ENCODE measurements at places on chromosomes 11 and 22.

DNA sequence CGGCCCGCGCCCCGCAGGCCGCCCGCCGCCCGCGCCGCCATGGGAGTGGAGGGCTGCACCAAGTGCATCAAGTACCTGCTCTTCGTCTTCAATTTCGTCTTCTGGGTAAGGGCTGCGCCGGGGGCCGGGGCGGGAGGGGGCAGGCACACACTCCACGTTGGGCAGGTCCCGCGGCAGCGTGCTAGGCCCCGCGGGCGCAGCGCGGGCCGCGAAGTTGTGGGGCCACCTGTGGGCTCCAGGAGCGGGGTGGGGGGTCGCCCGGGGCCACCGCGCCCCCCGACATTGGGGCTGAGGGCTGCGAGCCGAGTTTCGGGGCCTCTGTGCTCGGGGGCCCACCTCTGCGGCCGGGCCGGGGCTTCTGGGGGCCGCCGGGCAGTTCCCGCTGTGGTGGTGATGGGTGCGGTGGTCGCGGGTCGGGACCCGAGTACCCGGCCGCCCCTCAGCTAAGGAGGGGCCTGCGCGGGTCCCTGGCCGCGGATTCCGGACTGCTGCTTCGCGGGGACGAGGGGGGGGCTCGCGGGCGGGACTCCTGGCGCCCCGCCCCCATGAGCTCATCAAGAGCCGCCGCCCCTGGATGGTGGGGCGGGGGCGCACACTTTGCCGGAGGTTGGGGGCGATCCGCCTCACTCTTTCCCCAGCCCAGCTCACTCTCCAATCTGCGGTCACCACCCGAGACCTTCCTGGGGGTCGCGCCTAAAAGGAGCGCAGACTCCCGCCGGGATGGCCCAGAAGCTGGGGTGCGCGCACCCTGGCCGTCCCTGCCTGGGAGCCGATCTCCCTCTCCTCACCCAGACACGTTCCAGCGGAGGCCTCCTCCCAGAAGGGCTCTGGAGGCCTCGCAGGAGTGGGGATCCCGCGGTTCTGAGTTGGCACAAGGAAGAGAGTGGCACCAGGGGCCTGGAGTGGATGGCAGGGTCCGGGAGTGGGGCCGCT lies 667 bp downstream of the CD81 start:
- no peak for DNase-seq

DNA sequence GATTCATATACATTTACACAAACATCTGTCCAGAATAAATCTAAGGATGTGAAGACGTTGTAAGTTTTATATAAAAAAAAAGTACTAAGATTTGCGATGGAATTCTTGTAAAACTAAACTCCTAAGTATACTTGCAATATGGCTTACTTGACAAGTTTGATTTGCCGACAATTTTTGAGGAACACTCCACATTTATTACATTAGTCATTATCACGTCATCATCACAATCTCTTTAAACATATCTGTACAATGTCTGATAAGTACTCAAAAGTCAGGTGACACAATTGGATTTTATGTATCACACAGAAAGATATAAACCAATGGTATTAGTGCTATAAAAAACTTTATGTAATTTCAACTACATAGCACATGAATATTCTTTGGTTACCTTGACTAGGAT lies 30.4 kb downstream of the IMMP1L start:
- no peak for DNase-seq

- no peak for DNase-seq
Measured at GRCh38 chr11:63019506-63019905, 3.9 kb upstream of the SLC22A8 start.

DNA sequence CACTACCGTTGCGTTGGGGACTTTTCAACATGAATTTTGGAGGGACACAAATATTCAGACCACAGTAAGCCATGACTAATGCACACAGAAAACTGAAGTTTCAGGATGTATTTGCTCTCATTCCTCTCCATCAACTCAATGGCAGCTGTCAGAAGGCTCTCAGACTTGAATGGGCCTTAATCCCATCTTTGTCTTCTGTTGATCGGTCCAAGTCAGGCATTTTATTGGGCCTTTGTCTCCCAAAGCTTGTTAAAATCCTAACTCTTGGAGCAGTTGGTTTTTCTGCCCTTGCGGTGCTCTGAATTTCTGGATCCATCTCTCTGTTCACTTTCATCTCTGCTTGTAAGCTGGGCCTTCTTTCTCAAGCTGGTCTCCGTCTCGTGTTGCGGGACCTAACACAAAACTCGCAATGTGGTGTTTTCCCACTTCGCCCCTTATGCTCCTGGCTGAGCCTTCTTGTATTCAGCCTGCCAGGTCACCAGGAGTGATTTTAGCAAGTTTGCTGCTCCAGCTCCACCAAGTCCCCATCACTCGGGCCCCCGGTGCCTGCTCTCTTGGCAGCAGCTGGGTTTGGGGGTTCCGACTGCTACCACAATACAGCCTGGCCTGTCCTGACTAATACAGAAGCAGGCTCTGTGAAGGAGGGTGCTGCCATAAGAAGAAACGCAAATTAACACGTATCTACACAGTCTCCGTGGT lies 27.0 kb downstream of the TSPAN32 start:
- no peak for DNase-seq

GRCh38 chr22:39877079-39877845 lies 16.3 kb downstream of the ENTHD1 start:
- no peak for DNase-seq

DNA sequence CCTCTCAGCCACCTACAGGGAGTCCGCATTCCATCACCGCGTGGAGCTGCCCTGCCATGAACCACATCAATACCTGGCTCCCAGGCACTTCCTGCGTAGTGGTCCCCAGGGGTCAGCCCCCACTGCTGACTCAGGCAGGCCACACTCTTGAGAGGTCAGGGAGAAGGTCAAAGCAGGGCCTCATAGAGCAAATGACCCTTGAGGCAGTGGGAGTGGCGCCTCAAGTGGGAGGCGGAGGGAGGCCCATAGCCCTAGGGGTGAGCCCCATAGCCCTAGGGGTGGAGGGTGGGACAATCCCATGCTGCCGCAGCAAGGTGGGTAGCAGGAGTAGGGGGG lies 5.0 kb downstream of the PRDX5 start:
- DNase-seq, result no peak

Data from stimulated activated CD8-positive, alpha-beta memory T cell treated with anti-CD3 and anti-CD28 coated beads, Interleukin-15, amount 100 ng/mL, for 24 hours (primary cell).